ENCODE measurements at places on chromosomes 3 and 15.
A peak's percentile ranks its signal among the peaks of the same experiment; 100 is the strongest.

GRCh38 chr3:34419801-34420200 lies 621.4 kb downstream of the PDCD6IP start:
- no peak for DNase-seq

GRCh38 chr15:99752556-99752955 lies 19.3 kb upstream of the LYSMD4 start:
- no peak for DNase-seq

DNA sequence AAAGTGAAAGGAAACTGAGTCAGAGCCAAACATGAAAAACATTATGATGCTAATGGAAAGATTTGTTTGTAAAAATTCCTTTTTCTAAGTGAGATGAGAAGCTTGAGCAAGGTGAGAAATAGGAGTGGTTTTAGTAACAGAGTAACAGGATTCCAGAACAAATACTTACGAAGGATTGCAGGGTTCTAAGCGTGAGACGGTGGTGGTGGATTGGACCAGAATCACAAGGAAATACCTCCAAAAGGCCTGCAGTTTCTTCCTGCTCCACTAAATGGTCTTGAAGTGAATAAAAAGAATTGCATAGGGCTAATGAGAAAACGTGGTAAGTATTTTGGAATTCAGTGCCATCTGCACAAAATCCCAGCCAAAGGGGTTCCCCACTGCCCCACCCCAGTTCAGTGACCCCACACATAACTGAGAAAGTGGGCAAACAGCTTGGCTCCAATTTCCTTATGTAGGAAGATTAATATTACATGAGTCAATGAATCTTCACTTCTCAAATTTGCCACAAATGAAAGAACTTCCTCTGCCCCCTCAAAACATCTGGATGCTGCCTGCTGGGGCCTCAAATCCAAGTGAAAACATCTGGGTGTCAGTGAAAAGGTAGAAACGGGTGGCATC lies 283.8 kb upstream of the NR2F2 start:
- no peak for DNase-seq

DNA sequence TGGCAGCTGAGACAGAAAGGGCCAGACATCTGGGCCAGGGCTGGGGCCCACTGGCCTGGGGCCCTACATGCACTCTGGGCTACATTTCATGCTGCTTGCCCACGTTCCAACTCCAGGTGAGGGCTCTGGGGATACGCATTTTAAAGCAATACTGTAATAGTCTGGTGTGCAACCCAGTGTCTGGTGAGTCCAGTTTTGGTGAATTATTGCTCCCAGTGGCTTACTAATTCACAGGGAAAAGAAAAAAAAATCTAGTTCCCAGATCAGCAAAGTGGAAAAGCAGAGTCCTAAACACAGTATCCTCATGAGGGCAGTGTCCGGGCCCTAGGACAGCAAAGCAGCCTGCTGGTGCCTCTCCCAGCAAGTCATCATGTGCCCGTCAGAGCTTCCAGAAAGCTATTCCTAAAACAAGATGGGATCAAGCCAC lies 82.4 kb downstream of the CCNL1 start:
- no peak for DNase-seq

- no peak for DNase-seq
Measured at GRCh38 chr15:70478251-70478990, 284.9 kb downstream of the UACA start.

GRCh38 chr3:43048470-43048869 lies 57.4 kb downstream of the POMGNT2 start:
- DNase-seq = no peak

DNA sequence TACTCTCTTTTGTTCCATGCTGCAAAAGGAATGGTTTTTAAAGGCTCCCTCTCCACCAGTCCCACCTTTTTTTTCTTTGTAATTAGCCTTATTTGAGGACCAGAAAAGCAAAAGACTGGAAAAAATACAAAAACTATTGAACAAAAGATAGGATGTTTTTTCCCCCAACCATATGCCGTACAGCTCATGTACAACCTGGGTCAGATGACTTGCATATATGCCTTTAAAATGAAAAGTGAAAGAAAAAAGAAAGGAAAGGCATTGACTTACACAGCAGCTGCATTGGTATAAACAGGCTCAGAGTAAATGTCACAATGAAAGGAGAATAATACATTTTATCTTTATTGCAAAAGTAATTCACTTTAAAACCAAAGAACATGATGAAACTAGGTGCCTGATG lies 69.5 kb upstream of the CMC1 start:
- DNase-seq = no peak

DNA sequence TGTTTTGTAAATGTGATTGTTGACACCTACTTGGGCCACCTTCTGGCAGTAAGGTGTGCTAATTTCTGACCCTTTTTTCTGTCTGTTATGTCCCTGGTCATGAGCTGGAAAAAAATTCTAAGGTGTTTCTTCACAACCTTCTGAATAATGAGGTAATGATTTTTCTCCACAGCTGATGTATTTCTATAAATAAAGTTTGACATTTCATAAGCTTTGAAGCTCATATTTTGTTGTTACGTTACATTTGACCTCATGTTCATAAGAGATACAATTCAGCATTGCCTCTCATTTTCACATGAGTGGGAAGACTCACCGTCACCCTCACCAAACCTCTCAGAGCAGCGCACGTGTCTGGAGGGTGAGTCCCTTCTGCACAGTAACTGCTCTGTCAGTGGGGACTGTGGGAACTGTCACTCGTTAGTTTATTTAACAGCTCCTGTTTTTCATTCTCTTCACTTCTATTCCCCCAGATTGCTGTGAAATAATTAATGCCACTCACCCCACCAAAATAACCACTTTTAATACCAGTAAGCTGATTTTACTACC lies 140.9 kb downstream of the PLCL2 start:
- DNase-seq = peak; percentile 34

DNA sequence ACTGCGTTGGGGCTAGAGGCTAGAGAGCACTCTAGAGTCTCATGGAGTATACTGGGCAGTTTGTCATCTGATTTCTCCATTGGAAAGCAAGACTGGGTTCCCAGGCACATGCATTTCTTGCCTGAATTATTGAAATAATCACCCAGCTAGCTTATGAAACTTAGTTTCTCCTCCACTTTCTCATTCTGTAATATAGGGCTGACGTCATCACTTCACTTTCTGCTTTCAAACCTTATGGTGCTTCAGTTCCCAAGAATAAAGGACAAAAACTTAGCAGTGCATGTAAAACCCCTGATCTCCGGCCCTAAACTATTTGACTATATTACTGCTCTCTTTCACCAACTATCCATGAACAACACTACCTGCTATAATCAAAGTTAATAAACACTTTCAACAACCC lies 147.9 kb downstream of the IGSF11 start:
- DNase-seq = no peak

GRCh38 chr15:74569731-74570070 lies 28.7 kb downstream of the ARID3B start:
- DNase-seq = no peak

DNA sequence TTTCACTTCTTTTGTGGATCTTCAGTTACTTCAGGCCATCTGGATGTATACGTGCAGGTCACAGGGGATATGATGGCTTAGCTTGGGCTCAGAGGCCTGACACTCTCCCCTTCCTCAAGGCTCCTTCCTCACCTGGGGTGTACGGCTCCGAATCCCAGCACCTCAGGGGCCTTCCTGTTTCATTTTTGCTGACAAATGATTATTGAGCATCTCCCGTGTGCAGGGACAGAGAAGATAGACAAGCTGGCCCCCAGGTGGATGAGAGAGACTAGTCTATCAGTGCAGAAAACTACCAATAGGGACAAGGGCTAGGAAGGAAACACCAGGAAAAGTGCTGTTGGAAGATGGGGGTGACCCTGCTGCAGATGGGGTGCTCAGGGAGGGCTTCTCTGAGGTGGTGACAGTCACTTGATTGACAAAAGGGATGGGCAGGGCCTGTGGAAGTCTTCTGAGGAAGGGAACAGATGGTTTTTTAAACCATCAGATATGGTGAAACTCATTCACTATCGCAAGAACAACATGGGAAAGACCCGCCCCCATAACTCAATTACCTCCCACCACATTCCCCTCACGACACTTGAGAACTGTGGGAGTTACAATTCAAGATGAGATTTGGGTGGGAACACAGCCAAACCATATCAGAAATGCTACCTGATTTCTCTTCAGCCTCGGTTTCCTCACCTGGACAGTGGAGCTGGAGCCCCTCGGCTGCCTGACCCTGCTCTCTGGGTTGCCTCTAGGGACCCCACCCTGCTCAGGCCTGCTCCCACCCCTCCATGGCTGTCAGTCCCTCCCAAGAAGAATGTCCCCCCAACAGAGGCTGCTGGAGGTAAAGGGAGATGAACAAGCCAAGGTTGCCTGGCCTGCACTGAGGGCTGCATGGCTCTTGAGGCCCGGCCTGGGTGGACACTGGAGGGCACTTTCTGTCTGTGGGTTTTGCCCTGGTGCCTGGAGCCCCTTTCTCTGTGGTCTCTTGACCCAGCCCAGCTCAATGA lies 37.2 kb upstream of the ACAD9 start:
- DNase-seq = no peak

- DNase-seq = no peak
Measured at GRCh38 chr15:23420806-23421575, 26.1 kb downstream of the GOLGA6L2 start.

GRCh38 chr3:8668216-8668615 lies 23.6 kb upstream of the SSUH2 start:
- no peak for DNase-seq

GRCh38 chr3:73222126-73222525 lies 160.7 kb downstream of the EBLN2 start:
- DNase-seq = no peak

- no peak for DNase-seq
Measured at GRCh38 chr3:57948781-57949242, 59.4 kb upstream of the FLNB start.

Data from stimulated activated CD8-positive, alpha-beta memory T cell treated with anti-CD3 and anti-CD28 coated beads, Interleukin-7, amount 100 ng/mL, for 4 hours (primary cell).